ENCODE measurements at places on chromosomes 16 and 17.

- no peak for DNase-seq
Observed at GRCh38 chr17:12046786-12047185, 26.1 kb downstream of the MAP2K4 start.

- DNase-seq: no peak
Observed at GRCh38 chr16:14500791-14501190, 129.3 kb downstream of the PARN start.

GRCh38 chr17:17509601-17510425, 13.6 kb upstream of the RASD1 start:
- no peak for DNase-seq

GRCh38 chr17:78392295-78392694, 13.8 kb downstream of the PGS1 start:
- no peak for DNase-seq

GRCh38 chr16:4283939-4284338, 11.1 kb upstream of the TFAP4 start:
- no peak for DNase-seq

- peak; percentile 61 for DNase-seq
Observed at GRCh38 chr16:10964891-10965326, 20.5 kb downstream of the CLEC16A start.

DNA sequence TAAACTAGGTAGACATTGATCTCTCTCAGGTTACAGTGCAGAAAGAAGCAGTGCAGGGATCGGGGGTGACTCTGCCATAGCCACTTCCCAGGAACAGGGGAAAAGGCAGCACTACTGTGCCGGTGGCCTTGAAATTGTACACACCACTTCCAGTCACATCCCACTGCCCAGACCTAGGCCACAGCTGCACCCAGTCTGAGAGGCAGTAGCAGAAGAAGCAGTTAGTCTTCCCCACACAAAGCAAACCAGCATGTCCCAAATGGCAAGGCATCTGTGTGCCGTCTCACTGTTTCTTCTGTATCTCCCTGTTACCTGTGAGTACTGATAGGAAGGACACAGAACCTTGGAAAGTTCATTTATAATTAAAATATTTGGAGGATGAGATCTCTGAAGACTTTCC, 47.0 kb downstream of the TMC6 start:
- no peak for DNase-seq

GRCh38 chr17:40606548-40607353, 40.9 kb downstream of the SMARCE1 start:
- no peak for DNase-seq

DNA sequence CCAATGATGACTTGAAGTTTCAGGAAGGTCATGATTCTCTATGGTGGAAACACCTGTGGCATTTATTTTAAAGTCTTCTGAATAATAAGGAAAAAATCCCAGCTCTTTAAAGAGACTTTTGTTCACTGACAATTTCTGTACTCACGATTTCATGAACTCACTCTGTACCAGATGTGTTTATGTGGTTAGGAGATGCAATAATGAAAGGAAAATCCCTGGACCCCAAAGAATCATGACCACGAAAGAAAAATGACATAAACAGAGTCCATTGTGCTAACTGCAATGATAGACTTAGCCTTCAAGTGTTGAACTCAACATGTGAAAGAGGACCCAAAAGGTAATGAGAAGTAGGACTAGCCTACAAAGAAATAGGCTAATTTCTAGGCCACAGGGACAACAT, 947.5 kb downstream of the CDH11 start:
- no peak for DNase-seq

DNA sequence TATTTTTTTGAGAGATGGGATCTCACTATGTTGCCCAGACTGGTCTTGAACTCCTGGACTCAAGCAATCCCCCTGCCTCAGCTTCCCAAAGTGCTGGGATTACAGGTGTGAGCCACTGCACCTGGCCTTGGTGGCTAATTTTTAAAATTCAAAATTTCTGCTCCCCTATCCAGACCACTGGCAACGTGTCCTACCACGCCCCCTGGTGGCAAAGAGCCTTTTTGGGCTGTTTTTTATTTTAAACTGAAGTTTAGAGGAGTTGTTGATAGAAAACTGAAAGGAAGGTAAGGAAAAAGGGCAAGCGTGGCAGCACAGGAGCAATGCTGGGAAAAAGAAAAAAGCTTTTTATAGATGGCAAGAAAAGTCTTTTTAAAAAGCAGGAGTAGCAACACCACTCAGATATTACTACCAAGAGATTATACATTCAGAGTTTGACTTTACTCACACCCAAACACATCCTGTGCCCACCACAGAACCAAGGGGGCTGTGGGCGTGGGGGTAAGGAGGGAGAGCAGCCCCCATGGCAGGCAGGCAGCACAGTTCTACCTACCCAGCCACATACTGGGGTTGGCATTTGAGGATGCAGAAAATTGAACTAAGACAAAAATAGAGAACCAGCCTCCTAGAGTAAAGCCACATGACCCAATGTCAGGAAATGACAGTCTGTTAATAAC, 4.2 kb upstream of the MXRA7 start:
- peak; percentile 70 for DNase-seq

GRCh38 chr16:85445779-85446222, 167.3 kb upstream of the GSE1 start:
- no peak for DNase-seq

DNA sequence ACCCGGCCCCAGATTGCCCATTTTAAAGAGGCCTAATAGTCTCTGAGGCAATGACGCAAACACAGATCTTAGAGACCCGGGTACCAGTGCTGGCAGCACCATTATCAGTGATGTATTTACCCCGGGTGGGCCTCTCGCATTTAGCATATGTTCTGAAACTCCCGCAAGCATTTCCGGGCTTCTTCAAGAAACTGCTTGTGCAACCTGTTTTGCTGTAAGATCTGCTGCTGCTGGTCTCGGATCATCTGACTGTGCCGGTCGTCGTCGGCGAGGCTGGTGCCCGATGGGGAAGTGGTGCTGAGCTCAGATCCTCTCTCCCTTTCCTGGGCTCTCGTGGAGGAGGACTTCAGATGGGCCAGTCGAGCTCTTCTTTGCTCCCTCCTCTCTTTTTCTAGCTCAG, 12.5 kb downstream of the CEP295NL start:
- DNase-seq: peak; percentile 70

DNA sequence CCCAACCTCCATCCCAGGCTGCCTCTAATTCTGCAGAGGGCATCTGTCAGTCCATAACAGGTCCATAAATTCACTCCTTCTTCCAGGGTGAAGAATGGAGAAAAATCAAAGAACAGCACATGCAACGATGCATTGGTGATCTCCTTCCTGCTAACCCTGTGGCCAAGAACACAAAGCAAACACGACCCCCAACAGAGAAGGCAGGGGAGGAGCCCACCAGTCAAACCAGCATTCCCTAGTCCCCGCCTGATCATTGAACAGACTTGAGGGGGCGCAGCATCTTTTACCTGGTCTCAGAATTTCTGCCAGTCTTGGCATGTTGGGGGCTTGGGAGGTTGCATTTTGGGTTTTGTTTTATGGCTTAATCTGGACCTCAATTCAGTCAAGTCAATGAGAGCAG, 476.0 kb downstream of the SLC39A11 start:
- DNase-seq: no peak

GRCh38 chr16:7270823-7271222, 61.8 kb upstream of the RBFOX1 start:
- DNase-seq: no peak

DNA sequence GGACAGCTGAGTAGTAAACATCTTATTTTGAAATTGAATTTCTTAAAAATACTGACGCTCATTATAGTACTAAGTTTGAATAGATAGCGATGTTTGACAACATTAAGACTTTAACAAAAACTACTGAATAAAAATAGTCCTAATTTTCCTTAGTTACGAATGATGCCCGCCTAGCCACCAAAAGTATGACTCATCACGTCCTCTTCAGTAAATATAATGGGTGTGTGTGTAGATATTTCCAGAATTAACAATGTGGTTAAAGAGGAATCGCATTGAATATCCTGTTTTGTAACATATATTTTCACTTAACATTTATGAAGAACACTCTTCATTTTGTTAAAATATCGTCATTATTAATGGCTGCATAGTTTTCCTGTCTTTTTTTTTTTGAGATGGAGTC, 187.6 kb downstream of the MYO1D start:
- DNase-seq: no peak

DNA sequence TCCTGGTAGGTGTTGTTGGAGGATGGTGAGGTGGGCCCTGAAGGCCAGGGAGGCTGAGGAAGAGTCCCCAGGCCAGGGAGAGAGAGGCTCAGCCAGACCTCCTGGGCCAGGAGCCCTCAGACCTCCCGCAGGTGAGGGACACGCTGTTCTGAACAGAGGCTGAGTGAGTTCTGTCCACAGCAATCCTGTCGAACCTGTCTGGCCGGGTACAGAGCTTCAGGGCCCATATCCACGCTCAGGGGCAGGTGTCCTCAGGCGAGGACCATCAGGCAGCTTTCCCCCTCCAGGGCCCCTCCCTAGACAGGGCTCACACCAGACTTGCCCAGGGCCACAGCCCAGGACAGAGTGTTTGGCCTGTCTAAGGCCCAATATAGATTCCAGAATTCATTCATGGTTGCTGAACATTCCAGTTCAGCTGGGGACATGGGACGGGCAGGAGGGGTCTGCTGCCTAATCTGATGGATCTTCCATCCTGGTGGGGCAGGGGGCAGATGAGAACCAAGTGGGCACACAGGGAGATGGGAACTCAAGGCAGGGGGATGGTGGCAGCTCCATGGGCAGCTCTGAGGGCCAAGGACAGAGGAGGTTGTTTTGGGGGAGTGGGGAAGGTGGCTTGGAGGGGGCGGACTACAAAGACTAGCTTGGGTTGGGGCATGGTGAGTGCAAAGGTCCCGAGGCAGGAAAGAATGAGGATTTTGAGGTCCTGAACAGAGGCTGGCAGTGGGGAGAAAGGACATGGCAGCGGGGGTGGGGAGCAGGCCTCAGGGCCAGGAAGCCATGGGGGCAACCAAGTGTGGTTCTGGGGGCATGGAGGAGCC, 23.4 kb upstream of the MPRIP start:
- no peak for DNase-seq

DNA sequence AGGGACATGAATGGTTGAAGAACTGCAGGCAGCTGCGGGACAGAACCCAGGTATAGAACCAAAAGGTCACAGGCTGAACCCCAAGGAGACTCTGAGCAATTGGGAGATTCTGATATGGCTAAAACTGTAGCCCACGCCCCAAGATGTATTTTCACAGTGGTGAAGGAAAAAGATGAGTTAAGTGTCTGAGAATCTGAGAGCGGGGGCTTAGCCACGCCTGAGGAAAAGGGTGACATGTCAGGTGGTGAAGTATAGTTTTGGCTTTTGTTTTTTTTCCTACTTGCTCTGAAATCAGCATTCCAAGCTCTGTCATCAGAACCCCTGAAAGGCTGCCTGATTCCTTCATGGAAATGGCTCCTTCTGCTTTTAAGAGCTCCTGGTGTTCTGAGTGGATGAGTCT, 73.3 kb downstream of the AKAP1 start:
- DNase-seq: no peak

DNA sequence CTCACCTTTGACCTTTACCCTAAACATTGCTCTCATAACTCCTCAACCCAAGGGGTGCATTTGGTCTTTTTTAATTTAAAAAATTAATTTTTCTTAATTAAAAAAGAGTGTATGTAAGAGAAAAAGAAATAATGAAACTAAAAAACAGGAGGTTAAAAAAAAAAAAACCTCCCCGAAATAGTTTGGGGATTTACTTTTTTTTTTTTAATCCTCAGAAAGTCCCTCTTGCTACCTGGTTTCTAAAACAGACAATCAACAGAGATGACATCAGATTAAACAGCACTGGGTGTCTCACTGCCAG, 301.3 kb downstream of the SOX9 start:
- peak; percentile 62 for DNase-seq

GRCh38 chr16:10368969-10369551, 16.8 kb upstream of the ATF7IP2 start:
- no peak for DNase-seq

DNA sequence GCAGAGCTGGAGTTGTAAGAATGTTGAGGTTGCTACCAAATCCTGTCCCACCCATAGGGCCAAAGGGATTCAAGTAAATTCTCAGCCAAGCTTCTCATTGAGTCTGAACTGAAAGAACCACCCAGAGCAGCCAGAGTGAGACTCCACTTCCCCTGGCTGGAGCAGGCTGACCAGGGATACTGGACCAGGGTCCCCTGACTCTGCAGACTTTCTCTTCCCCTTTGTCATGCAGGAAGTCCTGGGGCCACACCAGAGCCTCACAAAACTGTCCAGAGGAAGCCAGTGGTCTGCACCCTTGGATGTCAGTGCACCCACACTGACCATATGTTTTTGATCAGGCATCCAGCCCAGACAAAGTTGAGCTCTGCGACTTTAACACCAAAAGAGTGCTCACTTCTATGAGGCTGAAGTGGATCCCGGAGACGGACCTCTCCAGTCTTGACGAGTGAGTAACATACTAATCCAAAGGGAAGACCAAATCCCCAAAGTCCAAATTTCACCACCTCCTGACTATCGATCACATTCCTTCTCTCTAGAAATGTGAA, 4.1 kb downstream of the NXN start:
- no peak for DNase-seq

- no peak for DNase-seq
Observed at GRCh38 chr16:73610605-73611156, 562.8 kb upstream of the ZFHX3 start.

GRCh38 chr16:64489449-64489848, 632.4 kb downstream of the CDH11 start:
- no peak for DNase-seq
